ENCODE measurements at places on chromosomes 3 and 15. TPM values are rescaled to one million over a fixed set of nuclear protein-coding genes. Genes with fewer than 3 reads are reported as not detected.

DNA sequence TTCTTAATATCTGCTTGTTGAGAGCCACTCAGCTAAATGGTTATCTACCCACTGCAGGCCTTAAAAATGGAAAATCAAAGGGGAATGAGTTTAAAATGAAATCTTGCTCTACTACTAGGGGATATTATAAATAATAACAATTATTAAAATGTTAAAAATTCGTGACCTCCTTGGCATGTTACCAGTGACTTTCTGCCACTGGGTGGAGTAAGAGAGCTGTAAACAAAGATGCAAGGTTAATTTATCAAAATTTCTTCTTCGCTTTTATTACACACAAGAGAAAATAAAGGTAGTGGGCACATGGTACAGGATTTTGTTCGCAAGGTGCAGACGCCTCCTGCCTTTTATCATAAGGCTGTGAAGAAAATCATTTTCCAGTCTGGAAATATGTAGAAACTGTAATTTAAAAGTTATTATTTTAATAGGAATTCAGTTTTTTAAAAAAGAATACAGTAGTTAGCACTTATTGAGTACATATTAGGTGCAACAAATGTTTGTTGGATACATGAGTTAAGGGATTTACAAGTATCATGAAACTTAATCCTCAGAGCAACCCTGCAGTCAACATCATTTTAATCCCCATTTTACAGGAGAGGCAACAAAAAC, 272.6 kb downstream of the SUCLG2 start:
- no peaks in the 10 kb centered on the region for H3K36me3 ChIP-seq
- H3K4me3 ChIP-seq = no peak overlapping the region
- peak; percentile 53 for DNase-seq
- peaks cover 6% of the 10 kb centered on the region for H3K4me1 ChIP-seq
- H3K27me3 ChIP-seq = no peaks in the 10 kb centered on the region

Gene GOLGA6L7
- total RNA-seq = not detected

DNA sequence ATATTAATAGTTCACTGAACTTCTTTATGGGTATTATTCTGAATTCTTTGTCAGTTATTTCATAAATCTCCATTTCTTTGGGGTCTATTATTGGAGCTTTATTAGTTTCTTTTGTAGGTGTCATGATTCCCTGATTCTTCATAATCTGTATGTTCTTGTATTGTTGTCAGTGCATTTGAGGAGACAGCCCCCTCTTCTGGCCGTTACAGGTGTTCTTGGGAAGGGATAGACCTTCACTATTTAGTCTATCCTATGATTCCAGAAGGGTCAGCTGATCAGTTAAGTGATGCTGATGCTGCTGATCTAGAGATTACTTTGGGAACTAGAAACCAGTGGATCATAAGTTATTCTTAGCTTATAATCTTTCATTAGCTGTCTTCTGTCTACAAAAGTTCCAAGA, 34.9 kb downstream of the TMEM39A start:
- no peak overlapping the region for H3K27ac ChIP-seq
- no peak overlapping the region for H3K4me3 ChIP-seq
- H3K36me3 ChIP-seq = peaks cover 5% of the 10 kb centered on the region
- no peaks in the 10 kb centered on the region for H3K27me3 ChIP-seq
- no peaks in the 10 kb centered on the region for H3K4me1 ChIP-seq

DNA sequence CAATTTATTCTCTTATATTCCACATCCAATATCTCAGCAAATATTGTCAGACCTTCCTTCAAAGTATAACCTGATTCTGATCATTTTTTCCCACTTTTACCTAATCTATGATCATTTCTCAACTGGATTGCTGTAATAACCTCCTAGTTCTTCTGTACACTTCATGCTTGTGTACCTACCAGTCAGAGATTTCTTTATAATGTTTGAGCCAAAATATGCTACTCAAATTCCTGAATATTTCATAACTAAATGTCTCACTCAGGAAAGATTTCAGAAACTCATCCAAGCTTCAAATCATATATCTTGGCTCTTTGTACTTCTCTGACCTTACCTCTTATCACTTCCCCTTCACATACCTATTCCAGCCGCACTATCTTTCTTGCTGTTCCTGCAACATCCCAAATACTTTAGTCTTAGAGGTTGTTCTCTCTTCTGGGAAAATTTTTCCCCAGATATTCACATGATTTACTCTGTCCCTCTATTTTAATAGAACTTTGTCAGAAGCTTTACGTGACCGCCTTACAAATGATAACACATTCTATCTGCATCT, 20.0 kb downstream of the BCHE start:
- no peak overlapping the region for H3K4me3 ChIP-seq
- H3K4me1 ChIP-seq = no peaks in the 10 kb centered on the region
- DNase-seq = no peak
- H3K27me3 ChIP-seq = no peaks in the 10 kb centered on the region

GRCh38 chr3:98390366-98390765, at the start of gene OR5K3:
TSS of gene OR5K3 (plus strand) at chr3:98390666. CDS start at chr3:98390666, 0 bp downstream.
- no peaks in the 10 kb centered on the region for H3K27me3 ChIP-seq
- no peak for DNase-seq
- H3K4me1 ChIP-seq = peaks cover 3% of the 10 kb centered on the region
- H3K27ac ChIP-seq = no peak within 1 kb of the TSS
- no peak within 1 kb of the TSS for H3K4me3 ChIP-seq
- no peaks in the 10 kb centered on the region for H3K36me3 ChIP-seq

GRCh38 chr3:141076036-141076773, 25.1 kb downstream of the SPSB4 start:
- H3K27me3 ChIP-seq = no peaks in the 10 kb centered on the region
- peaks cover 8% of the 10 kb centered on the region for H3K36me3 ChIP-seq
- H3K4me1 ChIP-seq = peaks cover 81% of the 10 kb centered on the region
- peak overlapping the region; percentile 14 for H3K4me3 ChIP-seq

GRCh38 chr3:126344380-126345041, 12.7 kb downstream of the KLF15 start:
- H3K36me3 ChIP-seq = peaks cover 68% of the 10 kb centered on the region
- no peaks in the 10 kb centered on the region for H3K27me3 ChIP-seq
- DNase-seq = no peak
- no peak overlapping the region for H3K27ac ChIP-seq

DNA sequence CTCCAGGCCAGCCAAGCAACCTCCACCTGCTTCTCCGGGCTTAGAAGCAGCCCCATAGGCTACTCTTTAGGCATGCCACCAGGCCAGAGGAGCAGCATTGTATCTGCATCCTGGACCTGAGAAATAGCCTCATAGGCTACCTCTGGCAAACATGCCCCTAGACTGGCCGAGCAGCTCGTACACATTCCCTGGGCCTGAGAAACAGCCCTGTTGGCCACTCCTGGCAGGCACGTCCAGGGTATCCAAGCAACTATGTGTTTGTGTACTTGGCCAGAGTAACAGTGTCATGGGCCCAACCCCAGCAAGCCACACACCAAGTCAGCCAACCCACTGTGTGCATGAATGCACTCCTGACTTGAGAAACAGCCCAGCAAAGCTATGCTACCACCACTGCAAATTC, 498.7 kb upstream of the CDIN1 start:
- DNase-seq = no peak
- no peaks in the 10 kb centered on the region for H3K4me1 ChIP-seq
- no peaks in the 10 kb centered on the region for H3K36me3 ChIP-seq
- no peak overlapping the region for H3K27ac ChIP-seq

Gene LCTL
- 0.10 TPM for total RNA-seq

- no peak overlapping the region for H3K27ac ChIP-seq
- peaks cover 17% of the 10 kb centered on the region for H3K4me1 ChIP-seq
- no peak overlapping the region for H3K4me3 ChIP-seq
- H3K36me3 ChIP-seq = no peaks in the 10 kb centered on the region
- no peak for DNase-seq
- no peaks in the 10 kb centered on the region for H3K27me3 ChIP-seq
Measured at GRCh38 chr15:80612118-80612823, 82.8 kb upstream of the ABHD17C start.

GRCh38 chr3:185926445-185926844, 11.4 kb downstream of the TRA2B start:
- DNase-seq = no peak
- no peaks in the 10 kb centered on the region for H3K27me3 ChIP-seq
- H3K4me3 ChIP-seq = no peak overlapping the region
- H3K36me3 ChIP-seq = peaks cover 16% of the 10 kb centered on the region

Gene POTEB2
- total RNA-seq = not detected

DNA sequence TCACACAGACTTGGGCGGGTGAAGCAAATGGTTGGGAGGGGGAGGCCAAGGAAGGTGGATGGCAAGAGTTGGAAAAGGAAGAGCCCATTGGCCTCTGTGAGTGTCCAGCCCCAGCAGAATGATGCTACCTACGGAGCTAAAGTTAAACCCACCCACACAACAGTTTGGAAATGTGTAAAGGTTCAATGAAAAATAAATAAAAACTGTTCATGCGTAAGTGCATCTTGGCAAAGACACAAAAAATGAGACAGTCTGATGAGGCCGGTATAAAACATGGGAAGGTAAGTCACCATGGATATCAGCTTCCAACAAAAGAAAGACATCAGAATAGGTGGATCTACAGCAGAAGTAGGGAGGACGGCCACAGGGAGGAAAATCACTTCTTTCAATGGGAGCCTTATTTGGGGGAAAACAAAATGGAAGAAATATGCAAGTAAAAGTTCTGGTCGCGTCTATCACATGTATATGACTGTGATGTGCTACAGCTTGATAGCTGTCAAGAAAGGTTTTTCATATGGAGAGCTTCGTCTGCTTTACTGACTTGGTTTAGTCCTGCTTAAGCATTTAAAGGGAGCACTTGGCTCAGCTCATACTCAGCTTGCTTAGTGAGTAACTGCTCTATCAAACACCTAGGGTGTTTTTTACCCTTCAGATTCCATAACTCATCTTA, 82.8 kb downstream of the TIGIT start:
- no peak overlapping the region for H3K4me3 ChIP-seq
- DNase-seq = no peak

- DNase-seq = no peak
- H3K27me3 ChIP-seq = peaks cover 25% of the 10 kb centered on the region
- H3K4me1 ChIP-seq = peaks cover 22% of the 10 kb centered on the region
- no peak overlapping the region for H3K27ac ChIP-seq
Measured at GRCh38 chr3:194284351-194284750, 66.8 kb downstream of the CPN2 start.

GRCh38 chr15:73387507-73388255, 18.9 kb upstream of the HCN4 start:
- no peak overlapping the region for H3K27ac ChIP-seq
- DNase-seq = no peak
- H3K4me1 ChIP-seq = no peaks in the 10 kb centered on the region
- H3K4me3 ChIP-seq = no peak overlapping the region

DNA sequence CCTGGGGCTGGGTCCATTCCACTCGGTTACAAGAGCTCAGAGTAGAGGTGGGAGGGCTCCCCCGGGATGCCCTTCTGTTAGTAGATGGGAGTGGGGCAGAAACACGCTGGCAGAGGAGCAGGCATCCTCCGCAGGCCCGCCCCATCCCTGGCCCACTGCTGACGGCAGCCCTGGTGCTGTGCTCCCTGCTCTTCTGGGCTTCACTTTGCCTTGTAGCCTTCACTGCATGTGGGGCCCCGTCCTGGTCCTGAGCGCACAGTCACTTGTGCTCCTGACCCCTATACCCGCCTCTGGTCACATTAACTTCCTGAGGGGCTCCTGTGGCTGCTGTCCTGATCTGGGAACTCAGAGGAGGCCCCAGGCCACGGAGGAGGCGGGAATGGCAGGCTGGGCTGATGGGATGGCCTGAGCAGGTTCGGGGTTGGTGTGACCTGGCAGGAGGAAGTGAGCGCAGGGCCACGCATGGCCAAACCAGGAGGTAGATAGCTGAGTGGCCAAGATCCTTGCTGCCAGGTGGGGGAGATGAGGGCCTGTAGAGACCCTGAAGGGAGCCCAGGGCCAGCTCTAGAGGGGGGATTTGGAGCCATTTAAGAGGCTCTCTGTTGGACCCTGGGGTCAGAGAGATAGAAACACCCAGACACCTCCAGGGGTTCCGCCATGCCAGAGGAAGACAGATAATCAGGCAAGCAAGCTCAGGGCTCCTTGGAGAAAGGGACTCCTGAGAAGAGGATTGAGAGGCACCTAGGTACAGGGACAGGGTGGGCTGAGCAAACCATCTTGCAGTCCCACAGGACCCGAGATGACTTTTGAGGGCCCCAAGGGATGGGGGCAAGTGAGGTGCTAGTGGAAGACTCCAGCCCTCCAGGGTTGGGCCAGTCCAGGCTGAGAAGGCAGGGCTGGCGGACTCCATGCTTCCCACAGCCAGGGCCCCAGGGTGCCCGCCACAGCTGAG, 92.2 kb upstream of the PRR23E start:
- peaks cover 6% of the 10 kb centered on the region for H3K4me1 ChIP-seq
- no peaks in the 10 kb centered on the region for H3K27me3 ChIP-seq
- no peak for DNase-seq
- H3K27ac ChIP-seq = no peak overlapping the region
- H3K36me3 ChIP-seq = no peaks in the 10 kb centered on the region

DNA sequence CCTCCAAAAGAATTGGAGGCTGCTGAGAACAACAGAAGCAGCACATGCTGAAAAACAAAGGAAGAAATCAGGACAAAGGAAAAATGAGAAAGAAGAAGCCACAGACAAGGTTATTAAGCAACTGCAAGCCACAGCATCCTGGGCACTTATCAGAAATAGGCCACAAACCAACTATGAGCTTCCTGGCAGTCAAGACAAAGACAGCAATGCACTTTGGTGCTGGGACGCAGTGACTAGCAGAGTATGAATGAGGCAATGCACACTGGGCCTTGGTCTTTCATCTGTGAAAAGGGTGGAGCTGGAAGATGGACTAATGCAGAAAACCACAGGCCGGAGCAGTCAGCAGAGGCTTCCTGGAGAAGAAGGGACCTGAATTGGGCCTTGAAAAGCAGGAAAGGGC, 56.0 kb upstream of the LINGO1 start:
- peaks cover 3% of the 10 kb centered on the region for H3K4me1 ChIP-seq
- peaks cover 40% of the 10 kb centered on the region for H3K36me3 ChIP-seq
- H3K27me3 ChIP-seq = no peaks in the 10 kb centered on the region
- DNase-seq = no peak
- no peak overlapping the region for H3K27ac ChIP-seq

GRCh38 chr3:109275702-109276293, 40.5 kb downstream of the DPPA2 start:
- no peaks in the 10 kb centered on the region for H3K4me1 ChIP-seq
- no peak overlapping the region for H3K4me3 ChIP-seq
- H3K27ac ChIP-seq = no peak overlapping the region
- no peaks in the 10 kb centered on the region for H3K36me3 ChIP-seq
- no peaks in the 10 kb centered on the region for H3K27me3 ChIP-seq
- DNase-seq = peak; percentile 23

DNA sequence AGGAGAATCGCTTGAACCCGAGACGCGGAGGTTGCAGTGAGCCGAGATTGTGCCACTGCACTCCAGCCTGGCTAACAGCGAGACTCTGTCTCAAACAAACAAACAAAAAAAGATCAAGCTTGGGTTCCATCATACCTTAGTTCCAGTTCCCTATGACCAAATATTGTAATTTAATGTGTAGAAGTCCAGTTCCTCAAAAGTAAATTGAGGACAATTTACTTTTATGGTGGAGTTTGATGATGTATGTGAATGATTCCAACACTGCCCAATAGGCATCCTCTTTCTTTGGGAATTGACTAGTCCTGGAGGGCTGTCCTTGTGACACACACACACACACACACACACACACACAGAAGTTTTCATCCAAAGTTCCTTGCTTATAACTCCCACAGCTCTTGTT, 2.8 kb upstream of the PKM start:
- H3K4me1 ChIP-seq = peaks cover 20% of the 10 kb centered on the region
- H3K27me3 ChIP-seq = no peaks in the 10 kb centered on the region
- no peak overlapping the region for H3K4me3 ChIP-seq
- no peak overlapping the region for H3K27ac ChIP-seq
- DNase-seq = no peak
